Fibroblast of gingiva (primary cell): ENCODE measurements at places on chromosomes 16 and 17.
A peak's percentile ranks its signal among the peaks of the same experiment; 100 is the strongest.

GRCh38 chr17:19457046-19457445, 46.0 kb downstream of the RNF112 start:
- DNase-seq = no peak

GRCh38 chr16:80303691-80304090, 237.1 kb upstream of the DYNLRB2 start:
- DNase-seq = no peak

DNA sequence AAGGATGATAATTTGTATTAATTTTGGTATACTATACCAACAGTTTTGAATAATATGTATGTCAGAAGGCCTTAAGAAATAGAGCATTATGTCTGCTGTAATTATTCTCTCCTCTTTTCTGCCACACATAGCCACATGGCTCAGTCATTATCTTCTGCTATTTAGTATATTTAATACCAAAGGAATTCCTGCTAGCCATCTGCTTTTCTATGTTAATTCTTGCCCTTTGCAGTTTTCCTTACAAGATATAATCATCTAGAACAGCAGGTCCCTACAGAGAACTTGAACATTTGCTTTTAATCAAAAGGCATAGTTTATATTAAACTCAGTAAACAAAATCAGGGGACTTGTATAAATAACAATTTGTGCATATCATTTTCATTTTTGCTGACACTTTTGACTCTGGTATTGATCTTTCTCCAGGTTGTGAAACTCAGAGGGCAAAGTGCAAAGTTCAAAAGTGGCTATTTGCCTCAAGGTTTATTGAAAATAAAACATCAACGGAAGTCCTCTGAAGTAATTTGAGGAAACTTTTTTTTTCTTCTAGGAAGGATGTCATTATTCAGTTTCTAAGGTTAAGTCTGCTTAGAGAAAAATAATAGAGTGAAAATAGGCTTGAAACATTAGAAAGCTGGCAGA, 702.0 kb downstream of the KCNJ2 start:
- DNase-seq = peak; percentile 69

DNA sequence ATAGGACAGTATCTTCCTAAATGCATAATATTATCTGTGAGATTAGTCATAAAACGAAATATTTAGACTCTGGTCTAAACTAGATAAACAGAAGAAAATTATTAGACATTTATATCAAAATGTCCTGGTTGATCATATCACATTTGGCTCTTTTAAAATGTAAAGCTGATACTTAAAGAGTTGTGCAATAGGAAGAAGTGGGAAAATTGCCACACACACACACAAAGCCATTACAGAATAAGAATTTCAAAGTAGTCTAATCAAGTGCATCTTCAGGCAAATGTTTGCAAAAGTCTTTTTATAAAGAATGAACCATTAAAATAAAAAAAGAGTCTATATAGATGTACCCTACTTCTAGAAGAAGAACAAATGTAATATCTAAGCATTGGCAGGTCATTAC, 301.7 kb downstream of the KIF2B start:
- no peak for DNase-seq

DNA sequence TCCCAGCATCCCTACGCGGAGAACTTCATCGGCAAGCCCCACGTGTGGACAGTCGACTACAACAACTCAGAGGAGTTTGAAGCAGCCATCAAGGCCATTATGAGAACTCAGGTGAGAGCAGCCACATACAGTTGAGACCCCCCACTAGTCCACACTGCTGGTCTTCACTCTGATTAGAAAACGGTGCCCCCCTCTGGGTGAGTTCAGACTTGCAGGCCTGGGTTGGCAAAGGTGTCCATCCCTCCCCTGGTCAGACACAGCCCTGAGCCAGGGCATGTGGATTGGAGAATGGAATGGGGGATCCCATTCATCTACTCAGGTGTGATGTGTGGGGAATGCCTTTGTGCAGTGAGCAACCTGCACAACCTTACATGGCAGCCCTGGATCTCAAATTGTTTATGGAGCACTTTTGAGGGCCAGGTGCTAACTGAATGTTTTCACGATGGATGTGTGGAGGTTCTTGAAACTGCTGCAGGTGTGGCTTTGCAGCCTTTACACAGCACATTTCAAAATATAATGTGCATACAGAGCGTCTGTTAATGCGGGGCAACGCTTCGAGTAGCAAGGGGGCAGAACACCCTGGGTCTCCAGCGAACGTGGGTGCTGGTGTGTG, 72.6 kb downstream of the MGAT5B start:
- DNase-seq = no peak

GRCh38 chr16:49158029-49158642, 123.5 kb downstream of the CBLN1 start:
- DNase-seq = no peak

GRCh38 chr16:29995911-29996765, at the start of gene INO80E:
Gene INO80E (plus strand): TSS chr16:29996241. CDS start chr16:29996311, 70 bp downstream.
- DNase-seq = peak; percentile 93

- no peak for DNase-seq
These were observed 42.5 kb downstream of the PLCG2 start for GRCh38 chr16:81821436-81822128.

DNA sequence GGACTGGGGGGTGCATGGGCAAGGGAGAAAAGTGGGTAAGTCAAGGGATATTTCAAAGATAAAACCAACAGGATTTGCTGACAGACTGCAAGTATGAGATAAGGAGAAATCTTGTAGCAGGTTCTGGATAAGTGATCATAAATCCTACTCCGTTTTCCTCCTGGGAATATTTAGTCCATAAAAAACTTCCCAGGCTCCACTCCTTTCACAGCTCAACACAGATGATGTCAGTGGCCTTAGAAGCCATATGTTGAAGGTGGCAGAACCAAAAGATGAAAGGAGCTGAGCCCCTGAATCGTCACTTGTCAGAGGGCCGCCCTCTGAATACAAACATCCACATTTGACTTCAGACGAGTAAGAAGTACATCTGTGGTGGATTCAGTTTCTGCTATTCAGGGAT, 71.7 kb downstream of the GRIN2A start:
- DNase-seq = no peak

DNA sequence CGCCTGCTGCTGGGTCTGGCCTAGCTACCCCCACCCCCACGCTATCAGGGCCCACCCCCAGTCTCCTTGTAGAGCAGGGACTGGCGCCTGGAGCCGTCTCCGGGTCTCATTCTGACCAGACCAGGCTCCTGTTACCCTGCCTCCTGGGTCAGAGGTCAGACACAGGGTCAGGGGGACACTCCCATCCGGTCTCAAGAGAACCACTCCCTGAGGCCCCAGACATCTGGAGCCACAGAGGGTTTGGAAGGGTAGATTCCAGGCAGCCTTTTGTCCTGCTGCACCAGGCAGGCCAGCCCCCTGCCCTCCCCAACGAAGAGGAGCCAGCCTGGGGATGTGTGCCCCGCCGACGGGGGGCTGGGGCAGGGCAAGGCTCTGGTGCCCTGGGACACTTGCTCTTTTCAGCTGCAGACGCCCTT, 944 bp upstream of the WFIKKN1 start:
- DNase-seq = no peak

DNA sequence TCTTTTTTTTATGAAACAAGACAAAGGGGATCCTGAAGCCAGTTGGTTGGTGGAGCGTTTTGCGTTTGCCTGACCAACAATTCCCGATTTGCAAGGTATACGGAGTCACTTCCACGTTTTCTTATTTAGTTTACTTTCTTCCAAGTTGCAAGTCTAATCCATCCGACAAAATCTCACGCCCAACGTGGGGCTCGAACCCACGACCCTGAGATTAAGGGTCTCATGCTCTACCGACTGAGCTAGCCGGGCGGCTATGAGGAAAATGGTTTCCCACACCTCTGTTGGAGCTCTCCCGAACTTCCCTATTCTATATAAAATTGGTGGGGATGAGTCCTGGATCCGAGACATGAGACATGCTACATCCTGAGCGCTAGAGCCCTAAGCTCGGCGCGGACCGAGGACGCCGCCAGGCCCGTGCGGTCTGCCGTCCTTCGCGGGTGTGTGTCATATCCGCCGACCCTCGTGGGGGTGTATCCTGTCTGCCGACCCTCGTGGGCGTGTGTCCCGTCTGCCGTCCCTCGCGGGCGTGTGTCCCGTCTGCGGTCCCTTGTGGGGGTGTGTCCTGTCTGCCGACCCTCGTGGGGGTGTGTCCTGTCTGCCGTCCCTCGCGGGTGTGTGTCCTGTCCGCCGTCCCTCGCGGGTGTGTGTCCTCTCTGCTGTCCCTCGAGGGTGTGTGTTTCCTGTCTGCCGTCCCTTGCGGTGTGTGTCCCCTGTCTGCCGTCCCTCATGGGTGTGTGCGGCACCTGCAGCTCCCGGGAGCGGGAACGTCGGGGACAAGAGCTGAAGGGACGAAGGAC, 22.6 kb downstream of the ZNF213 start:
- peak; percentile 94 for DNase-seq

GRCh38 chr16:60091071-60091470, 1357.0 kb upstream of the GOT2 start:
- DNase-seq = no peak

DNA sequence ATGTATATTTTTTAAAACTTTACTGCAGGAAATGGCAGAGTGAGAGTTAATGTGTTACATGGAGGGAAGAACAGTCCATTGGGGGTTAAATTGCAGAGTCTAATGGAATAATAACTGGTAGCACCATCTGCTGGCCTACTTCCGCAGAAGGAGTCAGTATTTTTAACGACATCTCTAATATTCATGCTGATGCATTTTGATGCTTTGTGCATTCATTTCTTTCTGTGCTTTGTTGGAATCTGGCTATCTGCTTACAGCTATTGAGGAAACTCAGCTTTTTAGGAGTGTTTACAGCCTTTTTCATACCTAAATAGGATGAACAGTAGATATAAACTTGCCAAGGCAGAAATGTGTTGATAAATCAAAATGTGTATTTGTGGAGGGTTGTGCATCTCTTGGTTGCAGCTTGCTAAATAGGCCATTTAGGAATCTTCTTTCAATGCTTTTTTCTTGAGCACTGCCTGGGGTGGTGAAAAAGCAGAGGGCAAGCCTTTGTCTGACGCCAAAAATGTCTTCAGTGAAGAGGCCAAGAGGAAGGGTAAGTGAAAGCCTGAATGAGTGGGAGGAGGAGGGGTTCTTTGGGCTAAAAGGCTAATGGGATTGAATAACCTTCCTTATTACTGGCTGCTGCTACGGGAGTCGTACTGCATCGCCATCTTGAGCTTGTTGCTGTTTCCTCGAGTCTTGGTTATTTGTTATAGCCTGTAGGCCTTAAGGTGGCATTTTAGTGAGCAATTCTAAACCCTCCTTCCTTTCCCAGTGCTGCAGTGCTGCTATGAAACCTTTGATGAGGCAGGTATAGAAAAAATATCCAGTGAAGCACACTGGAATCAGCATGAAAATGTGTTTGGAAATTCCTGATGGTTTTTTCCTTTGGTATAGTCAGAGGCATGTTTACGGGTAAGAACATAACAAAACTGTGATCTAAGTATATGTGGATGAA, 153.3 kb downstream of the CHD9 start:
- DNase-seq = peak; percentile 74

DNA sequence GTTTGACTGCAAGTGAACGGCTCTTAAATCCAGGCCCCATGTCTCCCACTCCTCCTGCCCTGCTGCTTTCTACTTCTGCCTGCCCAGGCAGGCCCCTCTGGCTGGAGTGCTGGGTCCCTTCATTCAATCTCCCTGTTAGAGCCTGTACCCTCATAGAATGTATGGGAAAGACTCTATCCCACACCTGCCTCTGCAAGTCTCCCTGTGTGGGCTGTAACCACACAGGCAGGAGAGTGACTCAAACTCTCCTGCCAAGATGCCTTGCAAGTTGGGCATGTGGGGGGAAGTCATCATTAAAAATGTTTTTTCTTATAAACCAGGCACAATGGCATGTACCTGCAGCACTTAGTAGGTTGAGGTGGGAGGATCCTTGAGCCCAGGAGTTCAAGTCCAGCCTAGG, 77.5 kb downstream of the PLXDC1 start:
- DNase-seq = no peak

DNA sequence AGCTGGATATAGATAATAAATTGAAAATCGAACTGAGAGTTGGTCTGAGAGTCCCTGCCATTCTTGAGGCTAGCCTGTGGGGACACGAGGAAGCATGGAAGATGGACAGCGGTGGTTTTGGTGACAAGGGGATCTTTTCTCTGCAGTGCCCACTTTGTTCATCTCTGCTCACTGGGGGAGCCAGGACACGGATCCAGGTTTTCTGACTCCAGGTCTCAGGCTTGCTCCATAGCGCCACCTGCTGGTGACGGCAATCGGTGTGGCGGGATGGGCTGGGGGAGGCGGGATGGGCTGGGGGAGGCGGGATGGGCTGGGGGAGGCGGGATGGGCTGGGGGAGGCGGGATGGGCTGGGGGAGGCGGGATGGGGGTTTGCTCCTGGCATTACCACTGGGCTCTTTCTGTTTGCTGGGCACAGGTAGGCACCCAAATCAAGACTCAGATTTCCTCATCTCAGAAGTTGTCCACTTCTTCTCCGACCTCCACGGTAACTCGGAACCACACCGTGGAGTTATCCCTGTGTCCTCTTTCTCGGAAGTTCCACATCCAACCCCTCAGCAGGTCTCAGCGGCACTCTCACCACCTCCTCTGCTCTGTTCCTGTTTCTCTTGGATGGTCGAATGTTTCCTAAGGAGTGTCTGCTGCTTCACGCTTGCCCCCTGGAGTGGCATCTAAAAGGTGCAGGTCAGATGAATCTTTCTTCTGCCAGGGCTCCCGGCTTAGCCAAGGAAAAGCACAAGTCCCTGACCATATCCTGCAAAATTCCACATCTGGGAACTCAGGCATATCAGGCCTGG, 142.4 kb downstream of the CYLD start:
- DNase-seq = no peak

- peak; percentile 90 for DNase-seq
These were observed 150.7 kb downstream of the SOCS1 start for GRCh38 chr16:11105038-11105903.

DNA sequence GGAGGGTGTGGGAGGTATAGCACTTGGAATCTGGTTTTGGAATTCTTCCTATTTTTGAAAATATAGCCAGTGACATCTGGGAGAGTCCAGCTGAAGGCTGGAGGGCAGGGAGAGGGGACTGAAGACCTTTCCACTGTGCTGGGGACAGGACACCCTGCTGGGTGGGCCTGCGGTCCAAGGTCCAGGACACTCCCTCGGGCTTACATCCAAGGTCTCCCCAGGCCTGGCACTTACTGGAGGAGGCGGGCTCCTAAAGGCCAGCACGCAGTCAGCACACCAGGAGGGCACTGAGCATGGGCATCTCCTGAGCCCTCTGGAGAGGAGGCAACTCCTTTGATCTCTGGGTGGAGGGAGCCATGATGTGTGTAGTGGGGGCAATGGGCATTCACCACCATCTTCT, 35.5 kb upstream of the ETV4 start:
- DNase-seq = no peak

GRCh38 chr16:31420037-31420436, 8.1 kb downstream of the COX6A2 start:
- no peak for DNase-seq

GRCh38 chr17:40612599-40613244, 34.9 kb downstream of the SMARCE1 start:
- no peak for DNase-seq

GRCh38 chr17:64056269-64057005, 36.0 kb upstream of the ICAM2 start:
- no peak for DNase-seq

GRCh38 chr17:1648173-1648962, 1.3 kb downstream of the RILP start:
- DNase-seq = no peak
